ENCODE measurements at places on chromosomes 1 and 21.

GRCh38 chr1:34265396-34265795 is 88.7 kb downstream of the C1orf94 start:
- no peak for DNase-seq

DNA sequence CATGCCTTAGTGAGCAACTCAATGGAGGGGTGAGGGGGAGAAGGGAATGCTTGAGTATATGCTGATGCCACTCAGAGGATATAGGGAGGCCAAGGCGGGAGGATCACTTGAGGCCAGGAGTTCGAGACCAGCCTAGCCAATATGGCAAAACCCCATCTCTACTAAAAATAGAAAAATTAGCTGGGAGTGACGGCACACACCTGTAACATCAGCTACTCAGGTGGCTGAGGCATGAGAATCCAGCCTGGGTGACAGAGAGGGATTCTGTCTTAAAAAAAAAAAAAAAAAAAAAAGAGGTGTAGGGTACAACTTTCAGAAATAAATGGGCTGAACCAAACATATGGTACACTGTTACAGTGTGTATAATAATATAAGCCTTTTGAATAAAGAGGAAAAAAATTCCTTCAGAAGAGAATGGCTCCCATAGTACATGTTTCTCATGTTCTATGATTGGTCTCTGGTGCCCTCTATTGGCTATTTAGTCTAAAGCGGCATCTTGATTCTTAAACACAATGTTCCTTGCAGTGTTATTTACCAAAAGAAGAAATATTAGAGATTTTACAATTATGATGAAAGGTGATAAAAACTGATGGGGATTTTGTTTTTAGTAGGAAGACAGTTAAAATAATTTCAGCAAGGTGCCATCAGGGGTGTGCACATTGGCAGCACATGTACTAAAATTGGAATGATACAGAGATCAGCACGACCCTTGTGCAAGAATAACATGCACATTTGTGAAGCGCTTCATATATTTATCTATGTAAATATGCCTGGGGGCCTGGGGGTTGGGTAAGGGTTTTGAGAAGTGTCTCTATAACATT is 109.8 kb downstream of the PATJ start:
- DNase-seq = no peak

DNA sequence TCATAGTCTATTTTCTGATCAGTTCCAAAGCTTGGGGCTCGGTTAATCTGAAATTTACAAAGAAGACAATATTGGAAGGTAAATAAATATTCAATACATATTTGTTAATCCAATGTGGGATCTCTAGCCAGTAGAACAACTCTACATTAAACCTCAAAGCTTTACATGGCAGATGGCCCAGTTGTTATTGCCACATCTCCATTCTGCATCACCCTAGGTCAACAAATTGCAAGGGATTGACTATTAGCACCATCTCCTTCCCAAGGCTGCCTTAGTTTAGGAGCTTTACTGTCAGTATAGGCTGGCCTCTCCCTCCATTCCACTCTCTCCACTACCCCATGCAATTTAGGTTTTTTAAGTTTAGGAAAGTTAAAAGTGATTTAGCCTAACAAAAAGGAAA is 69.7 kb downstream of the TTLL7 start:
- no peak for DNase-seq

- DNase-seq = no peak
These were observed 186.7 kb downstream of the PDE4B start for GRCh38 chr1:65979136-65980044.

DNA sequence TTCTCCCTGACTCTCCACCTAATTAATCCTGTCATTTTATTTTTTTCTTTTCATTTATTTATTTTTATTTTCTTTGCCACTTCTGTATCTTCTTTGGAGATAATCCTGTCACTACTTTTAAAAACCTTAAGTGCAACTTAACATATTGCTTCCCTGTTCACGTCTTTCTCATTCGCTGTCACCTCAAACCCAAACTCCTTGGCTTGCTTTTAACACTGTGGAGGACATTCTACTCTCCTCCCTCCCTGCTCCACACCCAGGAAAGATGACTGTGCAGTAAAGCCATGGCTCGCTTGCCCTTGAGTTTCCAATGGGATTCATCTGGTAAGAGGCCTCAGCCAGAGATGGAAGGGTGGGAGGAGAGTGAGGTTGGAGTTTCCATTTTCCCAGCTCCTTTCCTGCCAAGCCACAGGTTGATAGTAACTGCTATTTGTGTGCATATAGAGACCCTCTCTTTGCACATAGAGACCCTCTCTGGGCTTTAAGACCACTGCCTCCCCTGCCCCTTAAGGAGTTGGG is 6.4 kb upstream of the BRWD1 start:
- no peak for DNase-seq

- no peak for DNase-seq
These were observed 68.7 kb downstream of the ALG14 start for GRCh38 chr1:95004013-95004412.
